ENCODE measurements at places on chromosomes 7 and 10. TPM values are rescaled to one million over a fixed set of nuclear protein-coding genes. Genes with fewer than 3 reads are reported as not detected.

- DNase-seq, result no peak
Observed at GRCh38 chr7:115851291-115851690, 179.3 kb downstream of the TFEC start.

- no peak for DNase-seq
Observed at GRCh38 chr7:80318081-80318480, 183.4 kb downstream of the GNAI1 start.

DNA sequence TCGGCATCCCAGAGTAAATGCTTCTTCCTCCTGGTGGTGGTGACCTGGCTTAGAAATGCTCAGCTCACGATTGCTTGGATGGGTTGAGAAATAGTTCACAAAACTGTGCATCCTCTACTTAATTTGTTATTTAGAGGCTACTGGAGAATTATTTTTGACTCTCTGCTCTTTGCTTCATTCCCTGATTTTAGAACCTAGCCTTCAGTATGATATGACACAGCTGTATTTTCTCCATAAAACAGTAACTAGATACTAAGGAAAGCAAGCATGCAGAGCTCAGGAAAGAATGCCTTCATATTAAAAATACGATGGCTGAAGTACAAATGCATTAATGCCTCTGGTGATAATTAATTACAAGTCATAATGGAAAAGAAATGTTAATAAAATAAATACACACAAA lies 602.0 kb upstream of the COBL start:
- no peak for DNase-seq

DNA sequence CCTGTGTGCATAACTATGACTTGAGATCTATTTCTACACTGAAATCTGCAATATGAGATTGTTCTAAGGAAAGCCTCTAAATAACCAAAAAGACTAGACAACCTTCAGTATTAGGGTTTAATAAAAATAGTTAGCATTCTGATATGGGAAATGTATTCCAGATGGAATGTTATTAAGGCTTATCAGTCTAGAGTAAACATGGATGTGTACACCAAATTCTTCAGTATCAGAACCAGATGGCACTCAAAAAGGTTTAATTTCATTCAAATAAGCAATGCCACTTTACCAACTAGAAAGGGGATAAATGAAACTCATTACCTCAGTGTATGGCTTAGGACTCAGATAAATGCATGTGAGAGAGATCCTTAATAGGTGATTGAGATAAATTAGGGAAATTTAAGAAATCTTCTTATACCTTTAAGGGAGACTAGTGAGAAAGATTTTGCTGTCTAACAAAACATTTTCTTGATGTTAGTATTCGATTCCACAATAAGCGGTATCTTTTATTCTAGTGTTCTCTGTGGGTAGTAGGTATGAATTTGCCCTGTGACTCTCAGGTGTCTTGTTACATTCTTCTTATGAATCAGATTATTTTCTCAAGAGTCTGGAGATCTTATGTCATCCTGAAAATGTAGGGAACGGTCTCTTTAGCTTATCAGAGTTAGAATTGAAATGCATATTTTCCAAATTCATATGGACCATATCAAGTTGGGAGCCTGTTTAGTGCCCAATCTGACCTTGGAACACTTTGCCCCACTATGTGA lies 159.2 kb downstream of the PRKG1 start:
- no peak for DNase-seq

- DNase-seq, result no peak
Observed at GRCh38 chr10:824497-824896, 107.0 kb downstream of the LARP4B start.

GRCh38 chr10:15791816-15792524 lies 68.3 kb downstream of the MINDY3 start:
- no peak for DNase-seq

The NEUROD6 gene
- total RNA-seq, result 0.30 TPM

The TEX36 gene
- not detected for total RNA-seq
